Calu3 (cell line): ENCODE measurements at places on chromosomes 12 and 14.

DNA sequence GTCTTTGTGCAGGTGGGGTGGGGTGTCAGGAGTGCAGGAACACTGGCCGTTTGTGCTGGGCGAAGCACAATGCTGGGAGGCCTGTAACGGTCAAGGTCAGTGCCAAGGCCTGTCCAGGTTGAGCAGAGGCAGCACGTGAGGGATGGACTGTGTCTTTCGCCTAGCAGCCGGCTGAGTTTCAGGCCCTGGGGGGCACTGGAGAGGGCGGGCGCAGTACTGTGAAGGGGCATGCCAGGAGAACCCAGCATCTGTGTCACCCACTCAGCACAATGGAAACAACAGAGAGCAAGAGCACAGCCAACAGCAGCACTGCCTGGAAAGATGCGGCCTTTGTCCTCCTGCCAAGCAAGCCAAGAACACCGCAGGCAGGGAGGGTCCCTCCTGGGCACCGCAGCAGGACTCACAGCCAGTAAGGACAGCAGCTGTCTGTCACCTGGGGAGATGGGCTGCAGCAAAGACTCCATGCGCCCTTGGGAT is 25.2 kb downstream of the SLC25A47 start:
- no peak for DNase-seq

DNA sequence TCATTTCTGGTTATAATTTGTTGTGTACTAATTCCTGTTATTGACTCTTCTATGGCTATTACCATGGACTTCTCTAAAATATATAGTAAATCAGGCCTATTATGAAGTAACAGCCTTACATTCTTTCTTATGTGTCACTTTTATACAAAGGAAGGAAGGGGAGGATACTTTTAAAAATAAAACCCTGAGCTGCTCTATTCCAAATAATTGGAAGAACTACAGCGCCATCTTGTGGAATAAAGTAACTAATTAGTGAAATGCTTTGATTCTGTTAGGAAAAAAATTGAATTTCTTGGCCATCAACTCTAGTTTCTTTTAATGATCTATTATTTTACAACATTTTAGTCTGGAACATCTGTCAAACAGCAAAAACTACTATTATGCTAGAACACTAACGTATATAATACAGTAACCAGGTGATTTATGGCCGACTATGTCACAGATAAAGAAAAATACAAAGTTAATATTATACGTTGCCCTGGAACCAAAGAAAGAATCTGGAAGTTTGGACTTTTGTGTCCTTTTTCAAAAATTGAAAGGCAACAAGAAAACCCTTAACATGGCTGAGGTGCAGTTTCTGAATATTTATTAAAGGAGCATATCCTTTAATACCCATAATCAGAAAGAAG is 55.0 kb upstream of the NELL2 start:
- DNase-seq, result no peak

DNA sequence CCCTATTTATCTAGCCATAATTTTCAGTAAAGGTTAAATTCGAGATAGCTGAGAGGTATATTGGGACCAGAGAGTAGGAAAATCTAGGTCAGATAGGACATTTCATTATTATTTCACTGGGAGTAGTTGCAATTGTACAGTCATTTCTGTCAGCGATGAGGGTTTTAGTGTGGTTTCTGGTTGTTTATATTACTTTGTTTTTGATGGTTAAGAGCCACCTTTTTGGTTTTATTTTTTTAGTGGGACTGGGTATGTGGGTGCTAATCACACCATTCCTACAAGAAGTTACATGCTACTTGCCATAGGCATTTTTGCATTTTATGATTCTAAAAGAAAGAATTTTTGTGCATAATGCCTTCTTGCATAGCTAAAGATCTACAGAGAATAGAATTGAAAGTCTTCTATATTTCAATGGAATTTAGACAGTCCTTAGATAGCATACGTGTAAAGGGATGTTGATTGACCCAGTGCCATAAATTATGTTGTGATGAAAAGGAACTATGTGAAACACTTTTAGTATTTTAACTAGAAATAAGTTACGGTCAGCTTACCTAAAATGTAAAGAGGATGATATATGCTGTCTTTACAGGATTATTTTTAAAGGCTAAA is 85.2 kb downstream of the KTN1 start:
- DNase-seq, result no peak

DNA sequence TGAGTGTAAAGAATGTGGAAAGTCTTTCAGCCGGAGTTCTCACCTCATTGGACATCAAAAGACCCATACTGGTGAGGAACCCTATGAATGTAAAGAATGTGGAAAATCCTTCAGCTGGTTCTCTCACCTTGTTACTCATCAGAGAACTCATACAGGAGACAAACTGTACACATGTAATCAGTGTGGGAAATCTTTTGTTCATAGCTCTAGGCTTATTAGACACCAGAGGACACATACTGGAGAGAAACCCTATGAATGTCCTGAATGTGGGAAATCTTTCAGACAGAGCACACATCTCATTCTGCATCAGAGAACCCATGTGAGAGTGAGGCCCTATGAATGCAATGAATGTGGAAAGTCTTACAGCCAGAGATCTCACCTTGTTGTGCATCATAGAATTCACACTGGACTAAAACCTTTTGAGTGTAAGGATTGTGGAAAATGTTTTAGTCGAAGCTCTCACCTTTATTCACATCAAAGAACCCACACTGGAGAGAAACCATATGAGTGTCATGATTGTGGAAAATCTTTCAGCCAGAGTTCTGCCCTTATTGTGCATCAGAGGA is 25.1 kb upstream of the ZNF268 start:
- DNase-seq, result no peak

- DNase-seq, result no peak
Observed at GRCh38 chr14:23566112-23566777, 1.3 kb downstream of the AP1G2 start.
